ENCODE measurements at places on chromosomes 4 and X.

- DNase-seq: no peak
These were observed 272.5 kb downstream of the ARHGAP10 start for GRCh38 chr4:148004228-148004857.

GRCh38 chr4:39883646-39884045 is 94.1 kb downstream of the PDS5A start:
- DNase-seq: no peak

DNA sequence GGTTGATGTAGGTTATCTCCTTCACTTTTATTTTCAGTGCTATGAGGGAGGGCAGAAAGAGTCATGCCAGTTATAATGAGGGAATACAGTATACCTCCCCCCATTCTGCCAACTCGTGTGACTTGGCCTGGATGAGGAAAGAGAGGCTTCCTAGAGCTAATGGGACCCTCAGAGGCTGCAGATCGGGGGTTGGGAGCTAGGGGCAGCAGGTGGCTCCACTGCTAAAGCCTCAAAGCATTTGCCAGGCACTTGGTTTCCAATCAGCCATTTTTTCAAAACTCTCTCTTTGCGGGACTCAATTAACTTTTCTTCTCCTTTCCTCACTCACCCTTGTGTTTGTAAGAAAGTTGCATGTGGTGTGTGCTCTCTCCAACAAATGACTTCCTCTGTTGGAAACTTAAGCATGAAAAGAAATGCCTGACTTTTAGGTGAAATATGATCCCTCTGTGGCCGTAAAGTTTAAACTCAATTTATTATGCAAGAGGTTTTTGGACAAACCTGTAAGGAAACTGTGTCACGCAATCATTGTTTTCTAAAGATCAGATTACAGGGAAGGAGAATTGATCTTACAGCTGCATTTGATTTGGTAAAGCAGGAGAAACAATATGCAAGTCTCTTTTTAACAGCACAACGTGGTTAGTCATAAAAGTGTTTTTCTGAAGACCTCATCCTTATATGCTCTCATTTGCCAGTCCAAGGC is 7.0 kb downstream of the SFRP2 start:
- DNase-seq: no peak

GRCh38 chr4:85979276-85979675 is 380.6 kb downstream of the MAPK10 start:
- no peak for DNase-seq

- DNase-seq: no peak
These were observed 117.1 kb upstream of the USP9X start for GRCh38 chrX:40968180-40968579.

DNA sequence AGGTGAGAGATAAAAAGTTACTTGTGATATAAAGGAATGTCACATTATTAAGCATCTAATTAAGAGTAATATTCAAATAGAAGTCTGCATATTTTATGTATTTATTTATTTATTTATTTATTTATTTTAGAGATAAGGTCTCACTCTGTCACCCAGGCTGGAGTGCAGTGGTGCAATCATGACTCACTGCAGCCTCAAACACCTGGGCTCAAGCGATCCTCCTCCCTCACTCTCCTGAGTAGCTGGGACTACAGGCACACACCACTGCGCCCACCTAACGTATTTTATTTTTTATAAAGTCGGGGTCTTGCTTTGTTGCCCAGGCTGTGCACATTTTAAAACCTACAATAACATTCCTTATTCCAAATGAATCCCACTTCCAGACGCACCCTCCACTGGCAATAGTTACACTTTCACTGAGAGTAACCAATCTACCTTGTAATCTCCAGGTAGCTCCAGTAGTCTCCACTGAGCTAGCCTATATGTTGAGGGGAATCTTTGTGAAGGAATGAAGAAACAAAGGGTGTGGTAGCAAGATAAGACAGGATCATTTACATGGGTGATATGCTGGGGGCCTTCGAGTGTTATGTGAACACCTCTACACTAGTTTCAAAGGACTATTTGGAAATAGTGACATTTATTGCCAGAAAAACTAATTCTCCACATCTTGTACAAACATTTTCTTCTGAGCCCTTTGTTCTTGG is 11.9 kb downstream of the SH3D19 start:
- no peak for DNase-seq

GRCh38 chrX:120774606-120775005 is 101.1 kb downstream of the CT47B1 start:
- DNase-seq: no peak

- DNase-seq: no peak
These were observed 587 bp upstream of the AFF2 start for GRCh38 chrX:148499638-148500422.

- DNase-seq: no peak
These were observed 27.0 kb downstream of the SH2D1A start for GRCh38 chrX:124373348-124373747.

GRCh38 chr4:91243132-91243531 is 1060.6 kb upstream of the GRID2 start:
- DNase-seq: no peak

GRCh38 chrX:37765507-37765906 is 14.4 kb upstream of the CYBB start:
- no peak for DNase-seq

- no peak for DNase-seq
These were observed 60.4 kb upstream of the CRMP1 start for GRCh38 chr4:5952975-5953951.

DNA sequence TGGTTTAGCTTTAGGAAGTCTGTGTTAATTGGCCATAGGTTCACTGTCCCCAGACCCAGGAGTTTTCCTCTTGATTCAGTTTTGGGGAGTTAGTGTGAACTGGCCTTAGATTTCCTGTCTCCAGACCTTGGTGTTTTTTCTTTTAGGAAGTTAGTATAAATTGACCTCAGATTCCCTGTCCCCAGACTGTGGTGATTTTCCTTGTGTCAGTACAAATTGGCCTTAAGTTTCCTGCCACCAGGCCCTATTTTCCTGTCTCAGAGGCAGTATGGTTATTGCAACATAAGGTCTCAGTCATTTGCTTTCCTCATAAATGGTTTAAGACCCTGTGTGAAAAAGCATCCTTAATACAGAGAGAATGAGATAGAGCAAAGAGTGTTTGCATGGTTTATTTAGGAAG is 595.8 kb downstream of the NLGN4X start:
- no peak for DNase-seq

DNA sequence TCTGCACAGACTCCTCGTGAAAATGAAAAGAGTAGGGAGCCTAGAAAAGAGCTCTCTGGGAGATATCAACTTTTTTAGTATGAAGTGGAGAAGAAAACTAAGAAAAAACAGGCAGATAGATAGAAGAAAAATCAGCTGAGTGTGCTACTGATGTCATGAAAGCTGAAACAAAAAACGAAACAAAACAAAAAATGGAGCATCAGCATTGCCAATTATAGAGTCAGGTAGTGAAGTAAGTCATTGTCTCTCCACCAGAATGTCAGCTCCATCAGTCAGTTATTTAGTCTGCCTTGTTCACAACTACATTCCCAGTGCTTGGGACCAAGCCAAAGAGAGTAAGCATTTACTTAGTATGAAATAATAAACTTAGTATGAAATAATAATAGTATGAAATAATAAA is 595.1 kb downstream of the STPG2 start:
- DNase-seq: no peak

GRCh38 chr4:116665716-116666115 is 419.7 kb downstream of the TRAM1L1 start:
- no peak for DNase-seq

GRCh38 chr4:174406383-174406782 is 115.9 kb downstream of the HPGD start:
- no peak for DNase-seq

DNA sequence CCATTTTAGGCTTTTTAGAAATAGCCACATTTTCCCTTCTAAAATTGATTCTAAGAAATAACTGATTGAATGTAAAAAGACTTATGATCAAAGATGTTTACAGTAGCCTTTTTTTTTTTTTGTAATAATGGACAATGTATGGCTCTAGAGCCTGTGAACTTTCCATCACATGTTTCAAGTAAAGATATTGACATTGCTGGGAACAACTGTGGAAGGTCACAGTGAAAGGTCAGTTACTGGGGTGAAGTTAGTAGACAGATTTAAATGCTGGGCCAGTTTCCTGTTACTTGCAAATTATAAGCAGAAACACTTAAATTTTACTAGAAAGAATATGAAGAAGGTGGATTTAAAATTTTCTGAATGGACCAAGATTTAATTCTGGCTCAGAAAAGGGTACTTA is 18.4 kb downstream of the PAGE2 start:
- no peak for DNase-seq

- DNase-seq: no peak
These were observed 144.0 kb upstream of the PJA1 start for GRCh38 chrX:69309074-69309792.

- no peak for DNase-seq
These were observed 95.9 kb upstream of the SCOC start for GRCh38 chr4:140277576-140277975.

DNA sequence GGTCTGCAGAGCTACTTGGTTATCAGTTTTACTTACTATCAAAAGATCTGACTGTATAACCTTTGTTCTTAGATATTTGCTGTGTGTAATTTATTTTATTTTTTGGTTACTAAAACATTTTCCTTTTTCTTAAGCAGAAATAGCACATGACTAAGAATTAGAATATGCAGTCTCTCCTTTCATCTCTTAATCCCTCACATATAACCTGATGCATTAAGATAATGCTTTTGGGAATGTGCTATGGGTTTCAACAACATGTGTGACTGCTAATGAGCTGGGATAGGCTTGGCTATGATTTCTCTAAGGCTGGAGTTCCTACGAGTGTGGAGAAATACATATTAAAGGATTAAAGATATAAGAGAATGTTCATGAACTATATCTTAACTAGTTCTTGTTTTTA is 41.5 kb downstream of the SHROOM3 start:
- no peak for DNase-seq

DNA sequence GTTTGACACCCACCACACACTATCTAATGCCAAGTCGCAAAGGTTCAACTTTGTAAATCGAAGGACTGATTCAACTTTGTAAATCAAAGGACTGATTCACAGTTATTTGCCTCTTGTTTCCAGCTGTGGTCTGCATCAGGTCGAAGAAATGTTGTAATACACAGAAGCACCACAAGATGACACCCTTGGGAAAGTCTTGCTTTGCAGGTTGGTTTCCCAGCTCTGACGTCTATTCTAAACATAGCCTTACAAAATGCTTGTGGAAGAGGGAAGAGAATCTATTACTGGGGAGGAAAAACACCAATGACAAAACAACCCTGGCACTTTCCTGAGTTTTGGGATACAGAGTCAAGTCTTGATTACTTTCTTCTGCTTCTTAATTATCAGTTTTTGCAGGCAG is 35.3 kb downstream of the SUPT20HL1 start:
- peak; percentile 76 for DNase-seq

DNA sequence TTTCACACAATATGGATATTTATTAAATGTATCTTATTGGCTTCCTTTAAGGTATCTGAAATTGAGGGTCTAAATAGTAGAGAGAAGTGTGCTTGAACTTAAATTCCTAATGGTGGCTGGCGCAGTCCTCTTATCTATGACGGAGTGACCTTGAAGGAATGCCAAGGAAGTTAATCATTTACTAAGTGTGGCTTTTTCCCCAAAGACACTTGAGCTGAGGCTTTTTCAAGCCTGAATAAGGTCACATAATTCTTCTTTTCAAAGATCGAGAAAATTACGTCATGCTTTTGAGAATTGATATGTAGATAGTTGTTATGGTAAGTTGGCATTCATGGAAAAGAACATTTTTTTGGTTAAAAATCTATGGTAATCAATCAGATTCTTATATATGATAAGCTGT is 11.7 kb upstream of the PRPS2 start:
- no peak for DNase-seq

DNA sequence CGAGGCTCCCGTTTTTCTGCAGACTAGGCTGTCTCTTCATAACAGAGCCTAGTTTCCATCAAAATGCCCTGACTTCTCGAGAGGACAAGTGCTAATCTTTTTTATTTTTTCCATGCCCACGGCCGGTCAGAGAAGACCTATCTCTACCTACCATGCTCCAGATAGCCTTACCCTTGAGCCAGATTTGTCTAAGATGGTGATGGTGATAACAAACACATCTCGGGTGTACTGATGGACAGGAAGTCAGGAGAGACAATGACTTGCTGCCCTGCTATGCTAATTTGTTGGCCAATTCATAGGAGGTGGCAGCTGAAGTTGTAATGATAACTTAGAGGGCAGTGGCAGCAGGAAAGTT is 42.2 kb upstream of the NKRF start:
- no peak for DNase-seq

DNA sequence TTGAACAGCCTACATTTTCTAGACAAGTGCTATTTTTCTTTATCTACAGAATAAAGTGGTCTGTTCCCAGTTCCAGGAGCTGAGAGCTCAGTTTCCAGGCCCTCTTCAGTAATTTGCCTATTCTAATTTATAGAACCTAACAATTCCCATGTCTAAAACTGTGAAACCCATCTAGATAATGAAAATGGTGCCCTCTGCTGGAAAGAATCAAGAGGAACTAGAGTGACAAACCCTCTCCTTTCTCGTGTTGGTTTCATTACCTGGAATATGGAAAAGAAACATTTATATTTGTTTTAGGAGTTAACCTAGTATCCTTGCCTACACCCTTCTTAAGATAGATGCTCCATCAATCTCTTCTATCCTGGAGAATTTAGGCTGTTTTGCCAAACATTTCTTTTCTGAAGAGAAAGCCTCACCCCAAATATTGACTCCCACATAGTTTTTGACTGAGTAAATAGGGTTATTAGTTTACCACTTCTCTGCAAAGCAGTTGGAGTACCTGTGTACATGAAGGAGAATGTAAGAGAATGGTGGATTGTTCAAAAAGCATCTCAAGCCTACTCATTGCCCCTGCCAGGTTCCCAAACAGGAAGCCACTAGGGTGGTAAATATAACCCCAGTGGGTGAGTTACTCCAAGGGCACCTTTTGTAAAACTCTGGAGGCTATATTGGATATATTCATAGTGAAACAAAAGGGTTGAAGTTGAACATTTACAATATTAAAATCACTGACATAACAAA is 121.6 kb downstream of the RASL11B start:
- peak; percentile 83 for DNase-seq

- DNase-seq: no peak
These were observed 2.1 kb upstream of the MTNR1A start for GRCh38 chr4:186557486-186557885.

DNA sequence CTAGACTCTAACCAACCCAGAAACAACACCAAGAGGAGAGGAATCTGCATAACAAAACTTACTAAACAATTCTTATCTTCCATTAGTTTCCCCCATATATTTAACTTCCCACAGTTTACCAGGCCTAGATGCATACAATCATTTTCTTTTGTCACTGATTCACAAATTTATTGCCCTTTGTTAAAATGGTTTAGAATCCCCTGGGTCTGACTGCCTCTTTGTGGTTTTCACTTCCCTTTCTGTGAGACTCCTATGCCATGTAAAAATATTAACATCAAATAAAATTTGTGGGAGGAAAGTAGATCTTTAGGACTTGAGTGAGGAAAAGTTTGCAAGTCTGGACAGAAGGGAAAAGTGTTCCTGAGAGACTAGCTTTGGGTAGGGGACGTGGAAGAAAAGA is 393.8 kb upstream of the CNKSR2 start:
- no peak for DNase-seq

GRCh38 chrX:67543818-67544217 is at the start of gene AR:
Gene AR, plus strand, starts transcription at chrX:67544021. Its CDS starts 1,126 bp downstream, at chrX:67545147.
- DNase-seq: no peak

Measured in NCI-H1694 (cell line).